ENCODE measurements at places on chromosomes 5 and 9. TPM values are rescaled to one million over a fixed set of nuclear protein-coding genes. Genes with fewer than 3 reads are reported as not detected.

The ITGA1 gene
- total RNA-seq, result 3.0 TPM

The BARHL1 gene
- total RNA-seq, result not detected

The MEGF10 gene
- not detected for total RNA-seq

GRCh38 chr5:18888821-18889220 is 1099.2 kb downstream of the CDH18 start:
- H3K4me3 ChIP-seq, result no peak overlapping the region
- DNase-seq, result no peak
- H3K4me1 ChIP-seq, result no peaks in the 10 kb centered on the region
- no peaks in the 10 kb centered on the region for H3K36me3 ChIP-seq
- no peak overlapping the region for H3K27ac ChIP-seq
- no peaks in the 10 kb centered on the region for H3K27me3 ChIP-seq

- no peaks in the 10 kb centered on the region for H3K27me3 ChIP-seq
- no peaks in the 10 kb centered on the region for H3K4me1 ChIP-seq
- no peak overlapping the region for H3K4me3 ChIP-seq
- no peaks in the 10 kb centered on the region for H3K36me3 ChIP-seq
- H3K27ac ChIP-seq, result no peak overlapping the region
Measured at GRCh38 chr9:99239341-99240060, 17.4 kb downstream of the SEC61B start.

The C5orf46 gene
- total RNA-seq, result 1.0 TPM

DNA sequence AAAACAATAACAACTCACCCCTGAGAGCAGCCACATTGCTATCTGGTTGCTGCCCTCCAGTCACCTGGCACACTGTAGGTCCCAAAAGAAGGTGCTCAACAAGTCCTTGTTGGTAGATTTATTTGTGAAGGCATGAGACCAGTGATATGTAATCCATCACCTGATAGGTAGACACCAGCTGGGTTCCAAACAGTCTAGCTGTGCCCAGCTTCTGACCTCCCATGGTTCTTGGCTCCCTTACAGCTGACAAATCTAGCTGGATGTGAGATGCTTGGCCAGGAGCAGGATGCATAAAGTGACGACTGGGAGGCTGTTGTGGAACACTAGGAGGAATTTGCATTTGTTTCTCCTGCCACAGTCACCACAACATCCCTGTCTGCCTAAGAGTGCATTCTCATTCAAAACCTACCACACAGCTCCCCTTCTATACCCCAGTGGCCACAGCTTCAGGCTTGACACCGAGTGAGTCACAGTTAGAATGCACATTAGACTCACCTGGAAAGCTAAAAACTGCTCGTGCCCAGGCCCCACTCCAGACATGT is 7.8 kb upstream of the VLDLR start:
- DNase-seq, result no peak
- H3K4me3 ChIP-seq, result no peak overlapping the region
- H3K27me3 ChIP-seq, result no peaks in the 10 kb centered on the region

GRCh38 chr5:136037001-136037705 is 8.4 kb downstream of the TGFBI start:
- no peak overlapping the region for H3K27ac ChIP-seq
- peaks cover 34% of the 10 kb centered on the region for H3K4me1 ChIP-seq
- H3K4me3 ChIP-seq, result no peak overlapping the region
- H3K36me3 ChIP-seq, result peaks cover 7% of the 10 kb centered on the region

The PROB1 gene
- 2.9 TPM for total RNA-seq

The FSTL4 gene
- total RNA-seq, result not detected

GRCh38 chr5:179237770-179238627 is 107.3 kb downstream of the ADAMTS2 start:
- no peak overlapping the region for H3K27ac ChIP-seq
- no peak for DNase-seq
- no peaks in the 10 kb centered on the region for H3K36me3 ChIP-seq
- H3K4me3 ChIP-seq, result no peak overlapping the region

GRCh38 chr5:84450617-84451414 is 66.1 kb upstream of the EDIL3 start:
- DNase-seq, result no peak
- no peaks in the 10 kb centered on the region for H3K27me3 ChIP-seq
- no peak overlapping the region for H3K4me3 ChIP-seq
- H3K27ac ChIP-seq, result no peak overlapping the region

GRCh38 chr5:168801567-168801966 is 222.4 kb upstream of the PANK3 start:
- no peaks in the 10 kb centered on the region for H3K4me1 ChIP-seq
- no peak for DNase-seq
- no peak overlapping the region for H3K4me3 ChIP-seq
- peaks cover 77% of the 10 kb centered on the region for H3K27me3 ChIP-seq

- no peak overlapping the region for H3K27ac ChIP-seq
- peaks cover 14% of the 10 kb centered on the region for H3K4me1 ChIP-seq
- no peak for DNase-seq
Measured at GRCh38 chr9:36158122-36158521, 11.1 kb upstream of the CCIN start.

The C5 gene
- total RNA-seq, result 11.5 TPM

- no peak overlapping the region for H3K4me3 ChIP-seq
- no peaks in the 10 kb centered on the region for H3K27me3 ChIP-seq
- no peaks in the 10 kb centered on the region for H3K36me3 ChIP-seq
- DNase-seq, result no peak
Measured at GRCh38 chr5:101675510-101676219, 620.4 kb downstream of the SLCO4C1 start.

- H3K4me1 ChIP-seq, result no peaks in the 10 kb centered on the region
- no peak overlapping the region for H3K27ac ChIP-seq
- no peak for DNase-seq
- no peak overlapping the region for H3K4me3 ChIP-seq
Measured at GRCh38 chr9:112533660-112534059, 47.0 kb downstream of the KIAA1958 start.

DNA sequence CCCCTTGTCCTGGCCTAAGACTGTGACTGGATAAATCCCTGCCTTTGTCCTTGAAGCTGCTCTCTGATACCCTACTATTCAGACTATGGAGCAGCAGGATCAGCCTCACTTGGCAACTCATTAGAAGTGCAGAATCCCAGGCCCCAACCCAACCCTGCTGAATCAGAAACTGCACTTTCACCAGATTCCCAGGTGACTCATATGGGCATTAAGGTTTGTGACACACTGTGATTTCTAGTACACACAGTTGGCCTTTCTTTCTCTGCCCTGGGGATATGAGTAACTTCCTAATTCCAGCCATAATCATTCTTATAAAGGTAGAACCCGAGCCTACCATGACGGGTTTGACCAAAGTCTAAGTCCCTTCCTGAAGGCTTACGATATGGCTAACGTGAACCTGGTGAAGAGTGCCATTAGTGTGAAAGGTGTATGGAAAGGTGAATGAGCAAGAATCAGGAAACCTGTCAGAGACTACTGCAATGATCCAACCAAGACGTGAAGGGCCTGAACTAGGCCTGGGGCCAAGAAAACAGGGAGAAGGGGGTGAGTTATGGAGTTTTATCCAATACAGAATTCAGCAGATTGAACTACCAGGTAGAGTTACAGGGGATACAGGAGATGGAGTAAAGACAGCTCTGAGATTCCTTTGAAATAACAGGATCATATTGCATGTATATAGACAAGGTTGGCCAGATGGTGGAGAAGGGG is 533.0 kb downstream of the BNC2 start:
- no peaks in the 10 kb centered on the region for H3K36me3 ChIP-seq
- peaks cover 51% of the 10 kb centered on the region for H3K4me1 ChIP-seq
- peak overlapping the region; percentile 44 for H3K4me3 ChIP-seq
- peak; percentile 65 for DNase-seq
- peak overlapping the region; percentile 100 for H3K27ac ChIP-seq

DNA sequence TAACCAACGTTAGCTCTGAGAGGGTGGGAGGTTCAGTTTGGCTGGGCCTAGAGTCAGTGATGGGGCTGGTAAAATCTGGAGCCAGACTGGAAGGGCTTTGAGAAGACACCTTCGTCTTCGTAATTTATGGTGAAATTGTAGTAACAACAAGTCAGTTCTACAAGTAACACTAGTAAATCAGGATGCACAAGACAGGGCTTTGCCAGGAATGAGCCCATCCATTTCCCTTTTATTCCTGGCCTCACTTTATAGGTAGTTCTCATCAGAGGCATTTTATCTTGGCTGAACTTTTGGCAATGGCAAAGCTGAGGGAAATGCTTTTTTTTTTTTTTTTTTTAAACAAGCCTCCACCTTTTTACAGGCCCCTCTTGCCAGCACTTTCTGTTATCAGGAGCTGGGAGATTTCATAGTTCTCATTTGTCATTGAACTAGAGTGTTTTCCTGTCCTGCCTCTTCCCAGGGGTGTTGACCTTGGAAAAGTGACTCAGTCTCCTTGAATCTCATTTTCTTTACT is 110.5 kb upstream of the KLF4 start:
- no peak for DNase-seq
- H3K27ac ChIP-seq, result no peak overlapping the region
- no peaks in the 10 kb centered on the region for H3K36me3 ChIP-seq
- H3K4me3 ChIP-seq, result no peak overlapping the region
- H3K27me3 ChIP-seq, result no peaks in the 10 kb centered on the region

DNA sequence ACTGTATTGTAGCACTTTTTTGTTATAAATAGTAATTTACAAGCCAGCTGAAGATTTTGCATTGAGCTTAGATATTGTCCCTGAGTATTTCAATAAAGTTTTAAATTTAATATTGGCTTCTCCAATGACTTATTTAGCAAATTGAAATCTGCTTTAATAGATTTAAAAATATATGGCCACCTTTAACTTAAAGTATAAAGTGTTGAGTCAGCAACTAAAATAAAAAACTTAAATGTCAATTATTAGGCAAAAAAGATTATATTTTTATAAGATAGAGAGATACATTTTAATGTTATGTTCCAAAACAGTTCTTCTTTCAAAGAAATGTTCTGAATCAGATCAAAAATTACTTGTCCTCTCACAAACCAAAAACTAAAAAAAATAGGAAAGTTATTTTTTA is 60.7 kb downstream of the OSMR start:
- H3K4me3 ChIP-seq, result no peak overlapping the region
- H3K27me3 ChIP-seq, result no peaks in the 10 kb centered on the region
- DNase-seq, result no peak
- H3K27ac ChIP-seq, result no peak overlapping the region

Measured in PC-9 (cell line).